ENCODE measurements at places on chromosomes 12 and 14.

- H3K36me3 ChIP-seq: no peaks in the 10 kb centered on the region
- H3K4me1 ChIP-seq: peaks cover 4% of the 10 kb centered on the region
- DNase-seq: no peak
- H3K4me3 ChIP-seq: no peak overlapping the region
Measured at GRCh38 chr12:103848917-103849491, 8.0 kb upstream of the NT5DC3 start.

DNA sequence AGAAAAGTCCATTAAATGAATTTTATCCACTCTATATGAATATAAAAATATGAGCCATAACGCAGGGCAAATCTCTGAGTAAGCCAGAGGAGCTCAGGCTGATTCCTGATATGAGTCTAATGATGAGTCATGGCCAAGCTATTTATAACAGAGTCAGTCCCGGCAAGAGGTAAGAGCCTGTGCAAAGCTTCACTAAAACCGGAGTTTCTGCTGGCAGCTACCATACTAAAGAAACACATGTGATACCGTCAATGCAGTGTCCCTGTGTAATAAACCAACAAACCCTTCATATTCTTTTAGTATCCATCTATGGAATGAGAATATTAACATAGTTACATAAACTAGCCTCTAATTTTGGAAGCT is 319.4 kb downstream of the KCNC2 start:
- no peak for DNase-seq
- H3K36me3 ChIP-seq: no peaks in the 10 kb centered on the region
- H3K27ac ChIP-seq: peak overlapping the region; percentile 23
- H3K4me3 ChIP-seq: no peak overlapping the region
- no peaks in the 10 kb centered on the region for H3K27me3 ChIP-seq
- H3K4me1 ChIP-seq: peaks cover 30% of the 10 kb centered on the region

DNA sequence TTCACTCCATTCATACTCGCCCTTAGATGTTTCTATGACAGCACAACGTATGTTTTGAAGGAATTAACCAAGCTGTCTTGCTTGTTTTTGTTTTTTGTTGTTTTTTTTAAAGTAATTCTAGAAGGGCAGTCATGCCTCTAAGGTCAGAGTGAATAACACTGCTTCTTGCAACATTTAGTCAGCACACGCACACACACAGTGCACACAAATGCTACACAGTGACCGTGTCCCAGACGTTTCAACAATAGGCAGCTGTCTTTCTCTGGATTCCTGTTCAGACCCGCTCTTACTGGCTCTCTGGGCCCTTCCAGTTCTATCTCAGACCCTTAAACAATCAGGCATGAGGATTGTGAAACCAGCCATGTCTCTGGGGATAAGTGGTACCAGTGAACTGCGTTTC is 351.0 kb upstream of the FKBP4 start:
- H3K27ac ChIP-seq: no peak overlapping the region
- H3K4me1 ChIP-seq: no peaks in the 10 kb centered on the region
- H3K4me3 ChIP-seq: no peak overlapping the region
- peaks cover 6% of the 10 kb centered on the region for H3K27me3 ChIP-seq
- no peaks in the 10 kb centered on the region for H3K36me3 ChIP-seq

DNA sequence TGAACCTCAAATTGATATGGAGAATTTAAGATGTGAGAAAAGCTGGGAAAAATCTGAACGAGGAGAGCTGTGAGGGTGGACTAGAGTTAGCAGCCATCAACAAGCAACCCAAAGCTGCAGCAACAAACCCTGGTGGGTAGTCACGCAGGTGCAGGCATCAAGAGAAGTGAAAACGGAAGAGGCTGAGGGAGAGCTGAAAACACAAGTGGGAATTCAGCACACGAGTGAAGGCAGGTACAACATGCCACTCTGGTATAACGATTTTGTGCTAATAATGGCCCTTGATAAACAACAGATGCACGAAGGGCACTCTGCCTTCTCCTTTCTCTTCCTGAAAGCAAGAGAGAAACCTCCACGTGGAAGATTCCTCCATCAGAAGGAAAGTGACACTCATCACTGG is 11.5 kb downstream of the TCL1B start:
- DNase-seq: no peak
- H3K27me3 ChIP-seq: peaks cover 19% of the 10 kb centered on the region
- no peak overlapping the region for H3K27ac ChIP-seq
